Breast epithelium (tissue), 4 donors: ENCODE measurements at places on chromosomes 12 and 14.
A peak's percentile ranks its signal among the peaks of the same experiment; 100 is the strongest.

GRCh38 chr14:100486025-100486828 is 101.0 kb downstream of the BEGAIN start:
- DNase-seq, result no peak

GRCh38 chr12:48826209-48826855 is 8.0 kb downstream of the CACNB3 start:
- DNase-seq, result no peak

DNA sequence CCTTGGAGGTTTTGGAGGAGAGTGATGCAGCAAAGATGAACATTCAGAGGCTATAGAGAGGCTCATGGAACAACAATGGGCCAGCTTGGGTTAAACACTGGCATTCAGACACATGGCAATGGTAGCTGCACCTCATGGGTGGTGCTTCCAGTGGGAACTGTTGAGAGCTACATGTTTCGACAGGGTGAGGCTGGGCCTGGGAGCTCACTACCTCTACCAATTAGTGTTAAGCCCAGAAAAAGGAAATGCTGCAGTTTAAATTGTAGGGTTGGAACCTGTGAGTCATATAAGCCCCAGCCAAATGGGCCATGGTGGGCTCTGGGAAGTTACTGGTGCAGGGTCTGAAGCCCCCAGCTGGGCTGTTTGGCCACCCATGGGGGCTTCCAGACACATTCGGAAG is 279.7 kb downstream of the ZFP36L1 start:
- DNase-seq, result no peak

- no peak for DNase-seq
Measured at GRCh38 chr12:52387859-52388258, 2.4 kb upstream of the KRT84 start.

DNA sequence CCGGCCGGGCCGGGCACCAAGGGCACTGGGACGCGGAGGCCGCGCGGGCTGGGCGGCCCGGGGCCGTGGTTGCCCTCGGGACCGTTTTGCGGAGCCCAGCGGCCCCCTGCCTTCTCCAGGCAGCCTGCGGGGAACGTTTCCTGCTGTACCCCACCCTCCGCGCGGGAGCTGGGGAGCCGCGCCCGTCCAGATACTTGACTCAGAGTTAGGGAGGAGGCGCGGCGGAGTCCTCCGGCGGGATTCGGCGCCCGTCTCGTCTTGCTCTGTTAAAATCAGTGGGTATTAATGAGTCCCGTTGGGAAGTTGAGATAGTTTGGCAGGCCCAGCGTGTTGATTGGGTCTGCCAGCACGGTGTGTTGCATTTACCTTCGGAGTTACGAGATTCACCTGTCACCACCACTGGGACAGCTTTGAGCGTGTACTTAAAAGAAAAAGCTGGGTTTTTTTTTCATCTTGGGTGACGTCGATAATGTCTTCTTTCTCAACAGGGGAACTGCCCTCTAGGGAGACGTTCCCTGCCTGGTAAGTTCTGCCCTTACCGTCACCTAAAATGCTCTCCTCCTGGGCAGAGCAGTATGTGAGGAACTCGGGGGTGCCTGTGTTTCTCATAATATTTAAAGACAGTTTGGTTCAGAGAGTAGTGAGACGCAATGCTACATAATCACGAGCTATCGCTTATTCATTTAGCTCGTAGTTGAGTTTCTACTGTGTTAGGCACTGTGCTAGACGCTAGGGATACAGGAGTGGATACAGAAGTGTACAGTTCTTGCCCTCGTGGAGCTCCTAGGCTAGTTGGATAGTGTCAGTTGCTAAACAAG is 596 bp downstream of the DLST start:
- DNase-seq, result no peak

- peak; percentile 71 for DNase-seq
Measured at GRCh38 chr12:52903285-52903854, 1.5 kb downstream of the KRT8 start.

- no peak for DNase-seq
Measured at GRCh38 chr12:56267443-56268071, 815 bp downstream of the COQ10A start.

DNA sequence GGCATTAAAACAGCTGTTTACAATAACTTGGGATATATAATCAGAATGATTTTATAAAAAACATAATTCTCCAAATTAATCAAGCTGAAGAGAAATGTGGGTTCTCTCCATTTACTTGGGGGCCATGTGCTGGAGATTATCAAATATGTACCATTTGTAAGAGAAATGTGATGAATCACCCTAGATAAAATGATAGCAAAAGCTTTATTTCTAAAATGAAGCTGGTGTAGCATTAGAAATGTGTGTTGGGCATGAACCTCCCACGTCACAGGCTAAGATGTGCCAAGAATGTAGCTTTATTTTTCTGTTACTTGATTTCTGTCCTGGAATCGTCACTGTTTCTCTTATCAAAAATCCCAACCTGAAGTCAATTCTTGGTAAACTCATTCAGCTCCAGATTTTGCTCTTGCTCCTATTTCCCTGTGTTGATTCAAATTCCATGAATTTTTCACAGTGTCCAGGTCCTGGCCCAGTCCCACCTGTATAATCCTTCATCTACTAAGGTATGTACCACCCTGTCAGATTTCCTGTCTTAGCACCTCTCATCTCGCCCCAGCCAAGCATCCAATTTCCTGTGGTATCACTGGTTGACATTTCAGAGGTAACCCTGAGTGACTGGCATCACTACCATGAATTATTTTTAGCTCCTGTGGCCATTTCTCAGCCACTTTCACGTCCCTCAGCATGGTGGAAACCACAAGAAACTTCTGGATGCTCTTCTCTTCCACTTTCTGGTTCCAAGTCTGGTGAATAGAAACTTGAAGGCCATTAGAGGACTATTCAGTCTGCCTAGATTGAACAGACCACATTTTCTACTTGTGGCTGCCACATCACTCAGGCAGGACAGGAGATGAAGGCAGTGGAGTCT is 103.6 kb upstream of the FLRT2 start:
- DNase-seq, result no peak

- no peak for DNase-seq
Measured at GRCh38 chr12:43912859-43913258, 77.0 kb downstream of the TMEM117 start.

- DNase-seq, result no peak
Measured at GRCh38 chr12:49874142-49874897, 29.4 kb downstream of the FAIM2 start.

GRCh38 chr12:57205931-57206330 is 10.7 kb upstream of the NXPH4 start:
- DNase-seq, result no peak

DNA sequence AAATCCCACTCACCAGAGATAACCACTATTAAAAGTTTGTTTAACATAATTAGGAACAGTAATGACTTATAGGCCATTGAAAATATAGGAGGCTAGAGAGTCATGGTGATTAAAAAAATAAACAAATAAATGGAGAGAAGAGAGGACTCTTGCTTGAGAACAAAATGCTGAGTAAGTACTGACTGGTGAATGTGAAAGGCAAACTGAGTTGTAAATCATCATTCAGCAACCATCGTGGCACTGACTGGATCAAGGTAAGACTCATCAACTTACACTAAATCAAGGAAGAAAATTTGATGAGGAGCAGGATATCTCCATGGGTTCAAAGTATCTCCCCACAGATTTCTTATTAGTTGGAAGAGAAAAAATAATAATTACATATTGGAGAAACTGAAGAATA is 14.1 kb upstream of the YBX3 start:
- no peak for DNase-seq

DNA sequence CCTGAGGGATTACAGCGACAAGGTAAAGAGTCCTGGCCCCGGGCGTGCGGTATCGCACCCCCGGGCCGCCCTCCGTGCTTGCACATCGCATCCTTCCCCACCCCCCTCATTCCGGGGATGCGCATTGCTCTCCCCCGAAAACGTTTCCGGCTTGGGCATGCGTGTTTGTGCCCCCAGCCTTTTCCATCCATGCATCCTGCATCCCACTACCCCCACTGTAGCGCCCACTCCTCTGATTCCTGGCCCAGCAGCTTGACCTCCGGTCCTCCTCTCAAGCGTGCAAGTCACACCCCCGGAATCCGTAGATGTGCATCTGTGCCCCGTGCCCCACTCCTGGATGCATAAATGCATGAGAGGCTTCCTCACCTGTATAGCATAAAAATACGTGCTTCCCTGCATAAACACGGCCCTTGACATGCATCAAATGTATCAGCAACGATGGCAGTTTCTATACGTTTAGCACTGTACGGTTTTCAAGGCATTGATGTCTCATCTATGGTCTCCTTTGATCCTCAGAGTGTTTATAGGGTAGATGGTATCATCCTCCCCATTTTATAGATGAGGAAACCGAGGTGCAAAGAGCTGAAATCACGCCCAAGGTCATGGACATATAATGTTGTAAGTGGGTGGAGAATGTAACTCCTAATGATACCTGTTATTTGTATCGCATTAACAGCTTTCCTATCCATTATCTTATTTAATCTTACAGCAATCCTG is 484 bp downstream of the RIC8B start:
- no peak for DNase-seq

DNA sequence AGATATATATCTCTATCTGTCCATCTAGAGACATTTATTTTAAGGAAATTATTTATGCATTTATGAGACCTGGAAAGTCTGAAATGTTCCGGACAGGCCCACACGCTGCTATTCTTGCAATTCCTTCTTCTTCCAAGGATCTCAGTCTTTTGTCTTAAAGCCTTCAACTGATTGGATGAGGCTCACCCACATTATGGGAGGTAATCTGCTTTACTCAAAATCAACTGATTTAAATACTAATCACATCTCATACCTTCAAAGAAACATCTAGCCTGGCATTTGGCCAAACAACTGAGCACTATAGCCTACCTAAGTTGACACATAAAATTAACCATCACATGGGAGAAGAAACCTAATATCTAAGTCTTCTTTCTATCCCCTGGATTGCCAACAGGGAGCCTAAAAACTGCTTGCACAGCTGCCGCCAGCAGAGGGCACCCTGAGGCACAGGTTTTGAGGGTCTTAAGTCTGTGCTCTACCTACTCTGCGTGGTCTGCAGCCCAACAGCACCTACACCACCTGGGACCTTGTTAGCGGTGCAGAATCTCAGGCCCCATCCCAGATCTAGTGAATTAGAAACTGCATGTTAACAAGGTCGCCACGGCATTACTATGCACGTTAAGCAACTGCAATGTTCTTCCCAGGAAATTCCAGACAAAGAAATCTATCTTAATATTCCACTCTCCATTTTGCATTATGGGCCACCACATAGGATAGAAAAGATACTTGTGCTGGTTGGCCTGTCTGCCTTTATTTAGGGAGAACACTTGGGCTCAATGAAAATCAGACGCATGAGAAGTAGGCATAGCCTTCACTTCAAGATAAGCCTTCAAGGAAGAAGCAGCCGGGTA is 249.7 kb downstream of the FOXG1 start:
- no peak for DNase-seq

DNA sequence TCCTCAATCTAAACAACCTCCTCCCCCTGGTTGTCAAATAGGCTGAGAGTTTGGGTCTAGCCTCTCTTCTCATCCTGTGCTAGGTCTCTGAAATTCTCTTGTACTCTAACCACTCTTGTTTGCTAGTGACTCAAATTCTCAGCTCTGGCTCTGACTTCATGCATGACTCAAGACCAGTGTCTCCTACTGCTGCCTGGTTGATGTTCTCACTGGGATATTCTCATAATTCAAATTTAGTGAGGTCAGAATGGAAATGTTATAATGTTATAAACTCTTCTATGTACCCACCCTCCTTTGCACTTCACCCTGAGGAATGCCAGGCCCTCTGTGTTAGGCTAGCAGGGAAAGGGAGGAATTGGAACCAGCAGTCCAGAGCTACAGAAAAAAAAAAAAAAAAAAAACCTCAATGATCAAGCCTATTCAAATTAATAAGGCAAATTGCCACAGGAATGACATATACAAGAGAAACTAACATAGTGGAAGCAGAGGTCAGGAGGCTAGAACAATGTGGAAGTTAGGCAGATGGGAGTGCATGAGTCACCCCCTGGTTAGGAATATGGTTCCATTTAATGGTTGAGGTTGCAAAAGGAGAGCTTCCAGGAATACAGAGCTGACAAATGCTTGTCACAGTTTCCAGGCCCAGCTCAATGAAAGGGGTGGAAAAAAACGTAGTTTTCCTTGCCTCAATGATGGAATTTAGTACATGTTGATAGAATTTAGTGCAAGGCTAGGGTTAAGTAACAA is 459.5 kb downstream of the RMST start:
- no peak for DNase-seq

DNA sequence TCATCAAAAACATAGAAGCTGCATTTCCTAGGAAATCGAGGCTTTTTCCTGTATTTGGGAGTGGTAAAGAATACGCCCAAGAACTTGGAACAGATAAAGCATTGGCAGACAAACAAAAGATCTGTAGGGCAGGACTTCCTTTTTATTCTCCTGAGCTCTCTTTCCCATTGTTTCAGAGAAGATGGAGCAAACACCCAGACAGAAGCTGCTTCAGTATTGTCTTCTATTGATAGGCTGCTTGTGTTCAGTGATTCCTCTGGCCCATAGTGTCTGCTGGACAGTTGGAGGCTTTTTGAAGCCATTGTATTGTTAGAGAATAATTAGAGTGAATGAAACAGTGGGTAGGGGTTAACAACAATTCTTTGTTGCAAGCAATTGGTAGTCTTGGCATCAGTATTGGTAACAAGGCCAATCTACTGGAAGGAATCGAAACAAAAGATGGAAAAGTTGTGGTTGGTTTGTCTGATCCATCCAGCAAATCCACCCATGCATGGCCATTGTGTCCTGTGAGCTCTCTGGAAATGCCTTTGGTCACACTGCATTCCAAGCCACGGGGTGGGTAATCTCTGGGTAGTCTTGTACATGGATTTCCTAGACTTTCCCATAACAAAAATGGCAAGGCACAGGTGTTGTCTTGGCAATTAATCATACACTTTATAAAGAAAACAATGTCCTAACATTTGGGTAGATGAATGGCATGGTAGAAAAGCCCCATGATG is 424.8 kb downstream of the RAD51B start:
- DNase-seq, result no peak

- DNase-seq, result no peak
Measured at GRCh38 chr14:40576880-40577478, 1029.7 kb upstream of the LRFN5 start.

- no peak for DNase-seq
Measured at GRCh38 chr12:12786351-12786705, 869 bp downstream of the APOLD1 start.

DNA sequence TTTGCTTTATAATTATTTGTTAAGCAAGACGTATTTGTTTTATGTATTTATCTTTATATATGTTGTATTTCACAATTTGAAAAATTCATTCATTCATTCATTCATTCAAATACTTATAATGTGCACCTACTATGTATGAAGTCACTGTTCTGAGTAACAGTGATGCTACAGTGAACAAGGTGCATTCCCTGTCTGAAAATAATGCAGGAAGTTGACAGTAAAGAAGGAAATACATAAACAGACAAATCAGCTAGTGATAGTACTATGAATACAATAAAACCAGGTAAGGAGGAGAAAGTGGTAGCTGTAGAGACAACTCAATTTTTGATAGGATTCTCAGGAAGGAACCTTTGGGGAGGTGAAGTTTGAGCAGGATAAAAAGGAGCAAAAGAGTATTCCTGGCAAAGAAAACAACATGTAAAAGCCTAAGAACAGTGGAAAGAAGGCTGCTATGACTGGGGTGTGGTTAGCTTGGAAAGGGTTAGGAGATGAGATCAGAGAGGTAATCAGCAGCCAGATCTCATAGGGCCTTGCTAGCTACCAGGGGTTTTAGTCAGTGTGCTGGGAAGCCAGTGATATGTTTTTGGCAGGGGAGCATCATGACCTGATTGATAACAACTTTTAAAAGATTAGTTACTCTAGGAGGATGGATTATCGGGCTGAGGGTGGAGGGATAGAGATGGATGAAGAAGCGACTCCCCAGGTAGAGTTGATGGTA is 17.4 kb downstream of the BICDL1 start:
- DNase-seq, result no peak
